Activated CD8-positive, alpha-beta memory T cell treated with anti-CD3 and anti-CD28 coated beads, Interleukin-2, amount 10 ng/mL, durations not matched to agents 7 days and 5 days (primary cell): ENCODE measurements at places on chromosomes 2 and 18. TPM values are rescaled to one million over a fixed set of nuclear protein-coding genes. Genes with fewer than 3 reads are reported as not detected.

- H3K27ac ChIP-seq: no peak overlapping the region
- H3K4me3 ChIP-seq: no peak overlapping the region
- no peaks in the 10 kb centered on the region for H3K36me3 ChIP-seq
- DNase-seq: no peak
- no peaks in the 10 kb centered on the region for H3K4me1 ChIP-seq
Observed at GRCh38 chr18:51861046-51861445, 479.0 kb upstream of the DCC start.

DNA sequence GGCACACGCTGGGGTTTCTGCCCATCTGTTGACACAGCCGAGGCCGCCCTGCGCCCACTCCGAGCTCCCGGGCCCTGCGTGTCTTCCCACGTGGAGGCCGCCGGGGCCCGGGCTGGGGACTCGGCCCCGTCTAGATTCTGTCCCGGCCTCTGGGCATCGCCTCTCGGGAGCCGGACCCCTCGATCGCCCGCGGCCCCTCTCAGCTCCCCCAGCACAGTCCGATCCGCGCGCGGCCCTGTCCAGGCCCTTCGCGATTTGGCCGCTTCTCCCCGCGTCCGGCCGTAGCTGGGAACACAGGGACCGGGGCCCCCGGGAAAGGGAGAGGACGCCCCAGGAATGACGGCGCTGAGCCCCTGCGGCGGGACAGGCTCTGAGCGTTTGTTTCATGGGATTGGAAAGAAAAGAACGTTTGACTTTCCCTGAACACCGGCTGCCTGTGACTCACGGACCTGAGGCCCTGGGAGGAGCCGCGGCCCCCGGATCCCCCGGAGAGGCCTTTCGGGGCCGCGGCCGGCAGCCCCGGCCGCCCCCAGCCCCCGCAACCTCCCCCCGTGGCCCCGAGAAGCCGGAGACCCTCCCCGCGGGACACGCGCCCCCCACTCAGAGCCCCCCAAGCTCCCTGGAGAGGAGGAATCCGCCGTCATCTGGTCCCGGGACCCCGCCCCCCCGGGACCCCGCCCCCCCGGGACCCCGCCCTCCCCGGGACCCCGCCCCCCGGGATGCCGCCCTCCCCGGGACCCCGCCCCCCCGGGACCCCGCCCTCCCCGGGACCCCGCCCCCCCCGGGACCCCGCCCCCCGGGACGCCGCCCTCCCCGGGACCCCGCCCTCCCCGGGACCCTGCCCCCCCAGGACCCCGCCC is 62.7 kb upstream of the CTDP1 start:
- H3K36me3 ChIP-seq: no peaks in the 10 kb centered on the region
- DNase-seq: no peak
- H3K4me3 ChIP-seq: no peak overlapping the region
- no peaks in the 10 kb centered on the region for H3K27me3 ChIP-seq
- no peaks in the 10 kb centered on the region for H3K4me1 ChIP-seq

MYO3B gene
- 0.23 TPM for total RNA-seq

RPE gene
- 54.3 TPM for total RNA-seq

DNA sequence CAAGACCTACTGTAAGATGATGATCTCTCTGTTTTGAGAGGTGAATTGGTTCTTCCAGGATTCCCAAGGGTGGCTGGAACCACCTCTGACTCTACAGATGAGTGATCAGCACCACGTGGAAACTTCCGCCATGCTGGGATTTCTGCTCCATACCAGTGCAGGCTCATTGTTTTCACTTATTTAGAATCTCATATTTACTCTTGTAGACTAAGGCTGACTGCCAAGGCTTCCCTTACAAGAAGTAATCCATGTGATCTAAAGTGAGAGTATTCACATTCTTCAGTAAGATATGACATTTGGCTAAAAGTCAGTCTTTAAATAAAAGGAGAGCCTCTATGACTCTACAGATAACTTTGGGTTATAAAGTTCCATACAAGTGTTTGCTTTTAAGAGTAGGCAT is 322.9 kb upstream of the RAB12 start:
- no peak for DNase-seq
- H3K4me1 ChIP-seq: no peaks in the 10 kb centered on the region
- no peak overlapping the region for H3K4me3 ChIP-seq
- no peak overlapping the region for H3K27ac ChIP-seq
- H3K27me3 ChIP-seq: no peaks in the 10 kb centered on the region
- no peaks in the 10 kb centered on the region for H3K36me3 ChIP-seq

MC5R gene
- 0.12 TPM for total RNA-seq

DNA sequence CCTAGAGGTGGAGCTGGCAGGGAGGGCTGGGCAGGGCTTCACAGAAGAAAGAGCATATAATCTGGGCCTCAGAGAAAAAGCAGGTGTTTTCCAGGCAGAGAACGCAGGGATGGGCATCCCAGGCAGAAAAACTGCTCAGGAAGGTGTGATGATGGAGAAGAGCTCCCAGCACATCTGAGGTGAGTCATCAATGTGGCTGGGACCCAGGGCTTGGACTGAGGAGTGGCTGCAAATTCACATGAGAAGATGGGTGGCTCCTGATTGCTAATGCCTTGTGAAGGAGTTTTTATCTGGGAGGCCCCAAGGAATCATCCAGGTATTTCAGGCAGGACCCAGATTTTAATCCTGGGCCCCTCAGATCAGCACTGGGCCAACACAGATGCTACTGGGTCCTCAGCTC is 10.2 kb downstream of the IL1F10 start:
- H3K4me1 ChIP-seq: peaks cover 19% of the 10 kb centered on the region
- H3K27me3 ChIP-seq: no peaks in the 10 kb centered on the region
- no peak overlapping the region for H3K27ac ChIP-seq
- H3K4me3 ChIP-seq: no peak overlapping the region
- DNase-seq: no peak

NEU2 gene
- total RNA-seq: not detected

DNA sequence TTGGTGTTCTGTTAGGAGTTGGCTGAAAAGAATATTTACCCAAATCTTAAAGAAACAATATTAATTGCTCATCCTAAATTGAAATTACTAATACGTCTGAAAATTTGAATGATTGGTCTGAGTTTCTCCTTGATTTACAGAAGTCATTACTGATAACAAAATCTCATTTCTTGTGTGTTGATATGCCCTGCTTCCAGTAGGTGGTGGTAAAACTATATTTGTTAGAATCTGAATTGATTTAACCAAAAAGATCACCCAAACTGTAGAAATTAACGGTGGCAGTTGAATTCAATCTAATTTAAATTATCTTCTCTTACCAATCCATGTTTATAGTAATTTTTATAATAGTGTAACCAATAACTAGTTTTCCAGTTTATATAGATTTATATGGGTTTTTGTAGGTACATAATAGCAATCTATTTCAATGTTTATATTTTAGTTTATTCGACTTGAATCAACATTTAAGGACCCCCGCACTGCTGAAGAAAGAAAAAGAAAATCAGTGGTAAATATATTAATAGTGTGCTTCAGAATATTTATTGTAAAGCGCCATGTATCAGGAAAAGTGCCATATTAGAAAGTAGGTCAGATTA is 38.3 kb downstream of the PAPOLG start:
- H3K4me1 ChIP-seq: peaks cover 16% of the 10 kb centered on the region
- H3K27me3 ChIP-seq: no peaks in the 10 kb centered on the region
- DNase-seq: no peak
- H3K4me3 ChIP-seq: no peak overlapping the region
- peaks cover 31% of the 10 kb centered on the region for H3K36me3 ChIP-seq
